GM23248 (cell line): ENCODE measurements at places on chromosomes 12 and 14.
A peak's percentile ranks its signal among the peaks of the same experiment; 100 is the strongest.

GRCh38 chr14:85583380-85583779, 53.4 kb downstream of the FLRT2 start:
- no peak overlapping the region for H3K4me3 ChIP-seq
- no peak overlapping the region for H3K27ac ChIP-seq
- DNase-seq = no peak
- H3K36me3 ChIP-seq = peaks cover 22% of the 10 kb centered on the region
- no peaks in the 10 kb centered on the region for H3K27me3 ChIP-seq
- H3K4me1 ChIP-seq = peaks cover 31% of the 10 kb centered on the region

DNA sequence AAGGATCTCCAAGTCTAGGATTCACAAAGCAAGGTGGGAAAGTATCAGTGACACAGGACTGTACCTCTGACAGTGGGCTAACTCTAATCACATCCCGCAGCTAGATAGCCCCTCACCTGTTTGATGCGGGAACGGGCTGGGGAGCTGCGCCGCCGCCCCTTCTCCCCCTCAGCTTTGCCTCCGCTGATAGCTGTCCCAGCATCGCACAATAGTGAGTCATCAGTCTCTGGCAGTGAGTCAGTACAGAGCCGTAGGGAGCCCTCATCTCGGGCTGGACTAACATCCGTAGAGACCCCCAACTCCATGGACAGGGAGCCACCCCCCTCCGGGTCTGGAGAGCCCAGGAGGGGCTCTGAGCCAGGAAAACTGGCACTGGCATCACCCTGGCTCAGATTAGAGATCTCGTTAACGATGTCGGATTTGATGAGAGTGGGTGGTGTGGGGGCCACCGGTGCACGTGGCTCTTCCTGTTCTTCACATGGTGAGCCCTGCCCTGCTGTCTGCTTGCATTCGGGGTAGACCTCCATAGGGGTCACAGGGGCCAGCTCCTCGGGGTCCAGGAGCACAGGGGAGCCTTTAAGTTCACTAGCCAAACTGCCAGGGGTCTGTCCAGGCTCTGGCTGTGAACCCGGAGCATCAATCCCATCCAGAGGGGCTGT, 10.9 kb downstream of the KMT2D start:
- H3K27me3 ChIP-seq = no peaks in the 10 kb centered on the region
- H3K4me1 ChIP-seq = peaks cover 3% of the 10 kb centered on the region; the same call in 1 of the 2 replicates
- H3K36me3 ChIP-seq = peaks cover 46% of the 10 kb centered on the region
- H3K4me3 ChIP-seq = no peak overlapping the region

DNA sequence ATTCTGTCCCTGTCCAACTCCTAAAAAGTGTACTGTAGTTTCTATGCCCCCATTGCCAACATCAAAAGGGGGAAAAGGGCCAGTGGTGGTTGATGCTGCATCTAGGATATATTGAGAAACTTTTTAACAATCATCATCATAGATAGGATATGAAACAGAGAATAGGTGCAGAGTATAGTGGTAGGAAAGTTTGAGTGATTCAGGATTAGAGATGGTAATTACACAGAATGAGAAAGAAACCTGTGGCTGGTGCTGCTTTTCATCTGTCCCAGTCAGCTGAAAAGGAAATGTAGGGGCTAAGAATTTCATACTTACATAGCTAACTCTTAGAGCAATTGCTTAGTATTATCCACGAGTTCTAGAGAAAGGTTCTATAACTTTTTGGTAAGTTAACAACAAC, 67.6 kb downstream of the GTF2A1 start:
- DNase-seq = no peak
- no peaks in the 10 kb centered on the region for H3K36me3 ChIP-seq
- no peaks in the 10 kb centered on the region for H3K4me1 ChIP-seq
- no peak overlapping the region for H3K27ac ChIP-seq

DNA sequence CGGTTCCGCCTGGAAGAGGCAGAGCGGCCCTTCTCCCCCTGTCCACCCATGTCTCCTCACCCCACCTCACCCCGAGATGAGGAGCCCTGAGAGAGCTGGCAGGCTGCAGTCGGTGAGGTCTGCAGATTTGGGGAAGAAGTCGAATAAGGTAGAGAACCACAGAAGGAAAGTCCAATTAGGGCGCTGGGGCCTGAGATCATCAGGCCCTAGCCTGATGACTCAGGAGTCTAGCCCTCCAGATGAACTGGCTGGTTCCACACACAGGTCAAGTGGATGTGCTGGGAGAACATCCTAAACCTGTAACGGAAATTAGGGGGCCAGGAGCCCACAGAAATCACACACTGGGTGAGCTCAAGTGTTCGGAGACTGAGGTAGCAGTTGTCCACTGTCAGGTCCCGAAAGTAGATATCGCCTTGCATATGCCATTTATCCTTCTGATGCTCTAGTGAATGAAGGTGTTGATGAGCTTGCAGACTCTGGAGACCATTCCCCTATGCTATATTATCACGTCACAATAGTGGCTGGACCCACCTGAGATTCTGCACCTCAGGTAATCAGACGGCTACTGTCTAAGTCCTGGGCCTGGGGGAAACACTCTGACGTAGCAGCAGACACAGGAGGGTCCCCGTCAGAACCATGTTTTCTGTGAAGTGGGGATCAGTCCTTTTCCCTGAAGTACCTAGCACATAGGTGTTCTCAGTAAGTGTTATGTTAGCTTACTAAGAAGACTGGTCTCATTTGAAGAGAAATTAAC, 886 bp upstream of the METTL17 start:
- H3K36me3 ChIP-seq = peaks cover 15% of the 10 kb centered on the region; the same call in 1 of the 2 replicates
- H3K27me3 ChIP-seq = no peaks in the 10 kb centered on the region
- DNase-seq = peak; percentile 24
- peak overlapping the region; percentile 68 for H3K27ac ChIP-seq
- peak overlapping the region; percentile 49 for H3K4me3 ChIP-seq

- peaks cover 32% of the 10 kb centered on the region; the same call in 1 of the 2 replicates for H3K36me3 ChIP-seq
- no peaks in the 10 kb centered on the region for H3K4me1 ChIP-seq
- H3K27ac ChIP-seq = no peak overlapping the region
- H3K4me3 ChIP-seq = no peak overlapping the region
Observed at GRCh38 chr12:49800421-49801140, 27.6 kb downstream of the NCKAP5L start.

GRCh38 chr12:102472496-102472895, 7.9 kb downstream of the IGF1 start:
- peaks cover 5% of the 10 kb centered on the region; the same call in 1 of the 2 replicates for H3K4me1 ChIP-seq
- no peaks in the 10 kb centered on the region for H3K36me3 ChIP-seq
- no peak overlapping the region for H3K4me3 ChIP-seq
- no peak for DNase-seq
